ENCODE measurements at places on chromosomes 3 and 15. TPM values are rescaled to one million over a fixed set of nuclear protein-coding genes. Genes with fewer than 3 reads are reported as not detected.

Gene ABTB1
- total RNA-seq: 14.0 TPM

Gene RTP3
- total RNA-seq: not detected

Gene ADAMTS7
- 0.64 TPM for total RNA-seq

Gene STRA6
- total RNA-seq: 2.0 TPM

Gene ISLR2
- total RNA-seq: not detected

Gene ASB14
- not detected for total RNA-seq

Gene RHOV
- total RNA-seq: 0.34 TPM

Gene RNF7
- 181 TPM for total RNA-seq

Gene PTH1R
- total RNA-seq: not detected

Gene ABI3BP
- 13.3 TPM for total RNA-seq

Gene PRTG
- total RNA-seq: 0.30 TPM

Gene UBAP1L
- total RNA-seq: 0.82 TPM

Gene PLSCR2
- not detected for total RNA-seq

Gene CHD2
- 65.3 TPM for total RNA-seq

Gene COL7A1
- 77.4 TPM for total RNA-seq

Gene NR2E3
- not detected for total RNA-seq

Gene ZNF639
- 29.0 TPM for total RNA-seq

Gene HGD
- 0.29 TPM for total RNA-seq

Measured in HFFc6 (cell line).